Ovary (tissue), 10 donors: ENCODE measurements at places on chromosomes 1 and 21. TPM values are rescaled to one million over a fixed set of nuclear protein-coding genes. Genes with fewer than 3 reads are reported as not detected.

- no peak for DNase-seq
These were observed 11.7 kb upstream of the WNT9A start for GRCh38 chr1:227959325-227959860.

The OVAAL gene
- not detected for total RNA-seq

The RNF2 gene
- 11.7 TPM for total RNA-seq

DNA sequence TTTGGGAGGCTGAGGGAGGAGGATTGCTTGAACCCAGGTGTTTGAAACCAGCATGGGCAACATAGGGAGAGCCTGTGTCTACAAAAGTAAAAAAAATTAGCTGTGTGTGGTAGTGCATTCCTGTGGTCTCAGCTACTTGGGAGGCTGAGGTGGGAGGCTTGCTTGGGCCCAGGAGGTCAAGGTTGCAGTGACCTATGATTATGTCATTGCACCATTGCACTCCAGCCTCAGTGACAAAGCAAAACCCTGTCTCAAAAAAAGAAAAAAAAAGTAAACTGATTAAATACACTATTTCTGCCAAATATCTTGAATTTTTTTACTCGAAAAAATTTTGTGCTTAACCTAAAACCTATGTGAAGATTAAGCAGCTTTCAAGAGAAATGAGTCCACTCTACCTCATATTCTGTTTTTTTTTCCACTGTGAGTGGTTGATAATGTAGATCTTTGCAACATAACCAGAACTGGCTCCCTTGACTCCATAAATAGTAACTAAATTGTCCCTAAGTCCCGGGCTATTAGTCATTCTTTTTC, 19.4 kb upstream of the ZNF281 start:
- peak; percentile 23 for DNase-seq

GRCh38 chr1:185739967-185740366, 5.8 kb downstream of the HMCN1 start:
- DNase-seq: no peak

- DNase-seq: no peak
These were observed 79.5 kb upstream of the BACH1 start for GRCh38 chr21:29219165-29219770.

DNA sequence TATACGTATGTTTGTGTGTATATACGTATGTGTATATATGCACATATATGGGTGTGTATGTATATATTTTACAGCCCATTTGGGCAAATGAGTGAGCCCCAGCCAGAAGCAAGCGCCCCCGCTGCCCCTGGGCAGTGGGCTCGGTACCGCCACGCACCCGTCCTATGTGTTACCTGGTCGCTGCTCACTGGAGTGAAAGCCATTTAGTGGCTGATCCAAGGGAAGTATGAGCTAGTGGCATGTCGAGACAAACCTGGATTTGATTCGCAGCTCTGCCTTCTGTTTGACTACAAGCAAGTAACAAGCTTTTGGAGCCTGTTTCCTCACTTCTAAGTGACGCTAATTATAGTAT, 35.8 kb upstream of the JAK1 start:
- DNase-seq: peak; percentile 48

DNA sequence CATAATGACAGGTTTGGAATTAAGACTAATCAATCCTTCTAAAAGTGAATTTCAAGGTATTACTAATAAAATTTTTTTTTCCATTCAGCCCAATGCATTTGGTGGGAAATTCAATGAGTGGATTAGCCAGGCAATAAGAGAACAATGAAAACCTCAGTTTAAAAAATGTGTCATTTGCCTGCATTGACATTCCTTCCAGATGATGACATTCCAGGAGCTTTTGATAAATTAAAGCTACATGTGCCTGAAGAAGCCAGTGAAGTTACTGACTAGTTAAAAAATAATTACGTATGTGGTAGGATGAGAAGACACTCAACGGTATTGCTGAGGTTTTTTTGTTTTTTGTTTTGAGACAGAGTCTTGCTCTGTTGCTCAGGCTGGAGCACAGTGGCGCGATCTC, 37.9 kb upstream of the RC3H1 start:
- no peak for DNase-seq

DNA sequence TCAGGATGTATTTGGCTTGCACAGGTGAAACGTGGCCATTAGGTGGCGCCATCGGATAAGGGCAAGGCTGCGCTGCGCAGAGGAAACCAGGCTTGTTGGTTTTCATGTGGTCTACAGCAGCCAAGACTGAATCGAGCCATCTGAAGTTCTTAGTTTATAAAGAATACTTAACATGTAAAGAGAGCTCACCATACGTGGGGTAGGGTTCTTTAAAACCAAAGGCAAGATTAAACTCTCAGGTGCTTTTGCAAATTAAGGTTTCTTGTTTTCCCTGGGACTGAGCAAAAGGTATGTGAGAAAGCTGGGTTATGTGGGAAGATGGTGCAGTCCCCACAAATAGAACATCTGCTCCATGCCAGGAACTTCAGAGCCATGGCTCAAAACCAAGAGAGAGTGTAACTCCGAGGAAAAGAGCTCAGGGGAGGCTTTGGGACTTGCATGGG, 9.3 kb downstream of the MASP2 start:
- DNase-seq: peak; percentile 89

DNA sequence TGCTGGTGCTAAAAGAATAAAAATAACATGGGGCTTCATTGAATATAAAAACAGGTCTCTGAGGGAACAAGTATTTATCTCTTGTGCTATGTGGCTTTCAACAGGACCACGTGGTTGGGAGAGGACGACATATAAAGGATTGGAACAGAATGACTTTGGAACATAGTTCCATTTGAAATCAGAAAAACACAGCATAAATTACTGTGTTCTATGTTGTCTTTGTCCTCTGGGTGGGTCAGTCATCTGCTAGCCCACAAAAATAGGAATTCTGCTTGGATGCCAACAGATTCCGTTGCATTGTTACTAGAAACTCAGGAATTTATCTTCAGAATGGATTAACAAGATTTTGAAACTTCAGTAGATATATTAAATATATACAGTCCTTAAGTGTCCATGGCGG, 5.9 kb downstream of the CEP85 start:
- DNase-seq: no peak

DNA sequence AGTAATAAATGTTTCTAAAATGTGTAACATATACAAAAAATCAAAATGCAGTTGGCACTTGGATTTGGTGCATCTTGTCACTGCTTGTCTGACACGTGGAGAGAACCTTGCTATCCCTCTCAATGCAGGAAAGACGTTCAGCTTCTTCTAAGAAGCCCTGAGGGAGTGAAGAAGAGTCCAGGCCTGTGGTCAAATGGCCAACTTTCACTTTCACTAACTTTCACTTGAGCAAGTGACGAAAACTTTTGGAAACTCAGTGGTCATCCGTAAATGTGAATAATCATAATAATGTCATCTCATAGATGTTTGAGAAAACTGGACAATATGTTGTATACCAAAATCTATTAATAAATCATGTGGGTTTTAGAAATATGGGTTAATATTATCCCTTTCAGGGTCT, 61.9 kb downstream of the ERG start:
- no peak for DNase-seq

The DNASE2B gene
- total RNA-seq: 1.6 TPM

The SLC2A1 gene
- total RNA-seq: 65.4 TPM

The FAM72B gene
- total RNA-seq: 0.57 TPM

GRCh38 chr1:6599141-6599975, 3.3 kb downstream of the KLHL21 start:
- DNase-seq: no peak

The FAM3B gene
- not detected for total RNA-seq
